Upper lobe of left lung (tissue), 6 donors: ENCODE measurements at places on chromosomes 7 and 10.

GRCh38 chr10:62851442-62851841, 35.3 kb upstream of the EGR2 start:
- H3K27ac ChIP-seq: no peak overlapping the region
- H3K36me3 ChIP-seq: no peaks in the 10 kb centered on the region
- no peak overlapping the region for H3K4me3 ChIP-seq
- DNase-seq: no peak

DNA sequence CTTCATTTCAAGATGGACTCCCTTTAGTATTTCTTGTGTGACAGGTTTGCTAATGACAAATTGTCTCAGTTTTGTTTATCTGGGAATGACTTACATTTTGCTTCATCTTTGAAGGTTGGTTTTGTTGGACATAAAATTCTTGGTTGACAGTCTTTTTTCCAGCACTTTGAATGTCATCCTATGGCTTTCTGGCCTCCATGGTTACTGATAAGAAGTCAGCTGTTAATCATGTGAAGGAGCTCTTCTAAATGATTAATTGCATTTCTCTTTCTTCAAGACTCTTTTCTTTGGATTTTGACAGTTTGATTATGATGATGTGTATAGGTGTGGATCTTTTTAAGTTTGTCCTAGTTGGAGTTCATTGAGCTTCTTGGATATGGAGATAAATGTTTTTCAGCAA, 26.9 kb upstream of the HHEX start:
- H3K36me3 ChIP-seq: no peaks in the 10 kb centered on the region
- H3K27ac ChIP-seq: no peak overlapping the region
- no peak overlapping the region for H3K4me3 ChIP-seq
- no peaks in the 10 kb centered on the region for H3K4me1 ChIP-seq

DNA sequence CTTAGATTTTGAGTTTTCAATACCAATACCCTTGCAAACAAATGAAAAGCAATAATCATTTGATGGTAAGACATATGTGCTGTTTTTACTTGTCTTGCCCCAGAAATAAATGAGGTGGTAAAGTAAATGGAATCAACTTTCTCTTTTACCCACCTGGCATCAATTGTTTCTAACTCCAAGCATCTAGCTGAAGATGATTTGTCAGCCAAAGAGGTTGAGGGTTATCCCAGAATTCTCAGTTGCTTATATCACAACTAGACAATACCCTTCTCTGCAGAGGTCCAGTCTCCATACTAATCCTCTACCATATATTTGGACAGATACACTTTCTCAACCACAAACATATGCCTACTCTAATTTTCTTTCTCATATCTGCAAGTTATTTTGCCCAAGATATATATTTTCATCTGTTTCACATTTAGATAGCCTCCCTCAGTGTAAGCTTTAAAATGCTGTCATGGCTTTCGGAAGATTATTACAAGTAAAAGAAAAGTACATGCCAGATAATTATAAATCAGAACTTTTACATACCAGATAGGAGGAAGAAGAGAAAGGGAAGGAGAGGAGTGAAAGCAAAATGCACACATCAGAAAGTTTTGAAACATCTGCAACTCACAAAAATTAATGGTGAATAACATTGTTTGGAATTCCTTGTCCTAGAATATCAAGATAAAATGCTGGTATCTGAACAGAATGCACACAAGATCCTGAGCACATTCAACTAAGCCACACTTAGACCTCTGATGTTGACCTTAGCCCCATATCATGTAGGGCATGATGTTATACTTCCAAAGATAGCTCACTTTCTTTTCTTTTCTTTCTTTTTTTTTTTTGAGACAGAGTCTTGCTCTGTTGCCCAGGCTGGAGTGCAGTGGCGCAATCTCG, 146.6 kb downstream of the REEP3 start:
- H3K27ac ChIP-seq: no peak overlapping the region
- H3K4me1 ChIP-seq: peaks cover 10% of the 10 kb centered on the region
- H3K27me3 ChIP-seq: no peaks in the 10 kb centered on the region

DNA sequence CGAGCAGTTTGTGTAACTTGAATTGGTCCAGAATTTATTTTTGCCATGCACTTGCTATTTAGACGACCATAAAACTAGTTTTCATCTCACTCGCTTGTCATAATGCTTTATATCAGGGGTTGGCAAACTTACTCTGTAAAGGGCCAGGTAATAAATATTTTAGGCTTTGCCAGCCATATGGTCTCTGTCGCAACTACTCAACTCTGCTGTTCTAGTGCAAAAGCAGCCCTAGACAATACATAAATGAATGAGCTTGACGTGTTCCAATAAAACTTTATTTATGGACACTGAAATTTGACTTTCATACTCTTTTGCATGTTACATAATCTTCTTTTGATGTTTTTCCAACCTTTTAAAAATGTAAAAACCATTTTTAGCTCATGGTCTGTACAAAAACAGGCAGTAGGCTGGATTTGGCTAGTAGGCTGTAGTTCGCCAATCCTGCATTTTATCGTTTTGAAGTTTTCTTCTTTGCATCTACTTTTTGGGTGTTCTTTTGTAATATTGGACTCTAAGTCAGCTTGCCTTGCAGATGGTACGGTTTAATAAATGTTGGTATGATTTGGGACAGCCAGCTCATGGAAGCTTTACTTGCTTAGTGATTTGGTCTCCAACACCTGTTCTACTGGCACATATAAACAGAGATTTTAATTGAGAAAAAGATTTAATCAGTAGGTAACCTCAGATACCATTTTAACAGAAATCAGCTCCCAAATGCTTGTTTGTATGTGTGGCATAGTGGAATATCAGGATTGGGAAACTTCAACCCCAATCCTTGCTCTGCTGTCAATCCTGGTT, 25.6 kb downstream of the SND1 start:
- H3K27ac ChIP-seq: no peak overlapping the region
- peaks cover 10% of the 10 kb centered on the region for H3K36me3 ChIP-seq
- no peak overlapping the region for H3K4me3 ChIP-seq
- H3K27me3 ChIP-seq: no peaks in the 10 kb centered on the region
- peaks cover 2% of the 10 kb centered on the region for H3K4me1 ChIP-seq

DNA sequence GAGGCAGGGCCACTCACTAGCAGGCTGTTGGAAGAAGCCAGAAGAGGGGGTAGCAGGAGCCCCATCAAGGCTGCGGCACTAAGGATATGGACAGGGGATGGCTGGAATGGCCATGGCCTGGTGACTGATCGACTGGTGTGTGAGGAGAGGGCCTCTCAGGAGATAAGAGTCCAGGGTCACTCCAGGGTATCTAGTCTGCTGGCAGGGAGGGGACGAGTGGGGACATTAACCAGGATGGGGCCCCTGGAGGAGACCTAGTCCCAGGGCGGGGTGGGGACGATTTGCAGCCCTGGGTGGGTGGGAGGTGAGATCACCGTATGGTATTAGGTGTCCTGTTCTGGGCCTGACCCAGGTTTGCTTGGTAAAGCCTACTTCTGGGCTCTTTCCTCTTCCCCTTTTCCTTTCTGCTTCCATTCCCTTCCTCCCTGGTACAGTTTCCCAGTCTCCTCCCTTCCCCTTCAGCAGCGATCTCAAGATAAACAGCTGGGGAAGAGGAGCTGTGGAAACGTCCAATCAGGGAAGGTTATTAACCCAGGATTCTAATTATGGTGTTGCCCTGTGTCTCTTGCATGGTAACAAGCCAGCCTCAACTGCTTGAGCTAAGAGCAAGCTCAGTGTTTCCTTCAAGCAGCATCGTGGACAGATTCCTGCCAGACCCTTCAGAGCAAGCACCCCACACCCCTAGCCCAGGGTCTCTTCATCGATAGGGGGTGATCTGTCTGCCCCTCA, 233.2 kb downstream of the RPS24 start:
- H3K4me3 ChIP-seq: no peak overlapping the region
- no peaks in the 10 kb centered on the region for H3K36me3 ChIP-seq
- no peaks in the 10 kb centered on the region for H3K27me3 ChIP-seq
- no peaks in the 10 kb centered on the region for H3K4me1 ChIP-seq
- no peak for DNase-seq
- H3K27ac ChIP-seq: no peak overlapping the region

DNA sequence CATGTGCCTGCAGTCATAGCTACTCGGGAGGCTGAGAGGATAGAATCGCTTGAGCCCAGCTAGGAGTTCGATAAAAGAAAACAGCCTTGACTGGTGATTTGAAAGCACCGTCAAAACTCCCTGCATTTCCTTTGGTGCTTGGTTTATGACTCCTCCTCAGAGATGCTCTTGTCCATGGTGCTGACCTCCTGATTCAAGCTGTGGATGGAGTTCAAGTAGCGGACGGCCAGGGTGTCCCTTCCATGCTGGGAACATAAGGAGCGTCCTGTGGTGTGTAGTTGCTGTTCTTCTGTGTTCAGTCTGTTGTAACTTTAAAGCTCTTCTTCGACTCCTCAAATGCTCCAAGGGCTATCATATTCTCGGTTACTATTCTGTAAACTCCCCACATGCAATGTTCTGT, 382.5 kb upstream of the KIAA1217 start:
- H3K4me1 ChIP-seq: no peaks in the 10 kb centered on the region
- no peaks in the 10 kb centered on the region for H3K27me3 ChIP-seq
- no peak for DNase-seq
- H3K36me3 ChIP-seq: no peaks in the 10 kb centered on the region

GRCh38 chr7:11404355-11404754, 427.6 kb downstream of the THSD7A start:
- H3K4me1 ChIP-seq: no peaks in the 10 kb centered on the region
- no peaks in the 10 kb centered on the region for H3K36me3 ChIP-seq
- H3K27me3 ChIP-seq: no peaks in the 10 kb centered on the region
- no peak overlapping the region for H3K4me3 ChIP-seq
- no peak for DNase-seq

DNA sequence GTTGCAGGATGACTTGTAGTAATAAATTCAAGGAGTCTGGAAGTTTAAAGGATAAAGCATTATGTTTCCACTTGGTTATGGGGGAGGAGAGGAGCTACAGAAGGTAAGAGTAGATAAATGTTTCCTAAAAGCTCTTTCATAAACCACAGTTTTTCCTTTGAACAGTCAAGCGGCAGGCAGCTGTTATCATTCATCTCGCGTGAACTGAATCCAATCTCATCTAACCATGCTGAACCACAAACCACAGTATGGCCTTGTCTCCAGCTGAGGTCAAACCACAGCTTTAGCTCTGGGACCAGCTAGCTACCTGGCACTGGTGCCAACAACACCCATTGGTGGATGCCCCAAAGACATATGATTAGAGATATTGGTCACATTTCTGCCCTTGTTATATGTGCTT, 63.3 kb downstream of the NOC3L start:
- no peak overlapping the region for H3K4me3 ChIP-seq
- H3K4me1 ChIP-seq: no peaks in the 10 kb centered on the region
- H3K36me3 ChIP-seq: no peaks in the 10 kb centered on the region
- H3K27ac ChIP-seq: no peak overlapping the region
